ENCODE measurements at places on chromosomes 5 and 9.

DNA sequence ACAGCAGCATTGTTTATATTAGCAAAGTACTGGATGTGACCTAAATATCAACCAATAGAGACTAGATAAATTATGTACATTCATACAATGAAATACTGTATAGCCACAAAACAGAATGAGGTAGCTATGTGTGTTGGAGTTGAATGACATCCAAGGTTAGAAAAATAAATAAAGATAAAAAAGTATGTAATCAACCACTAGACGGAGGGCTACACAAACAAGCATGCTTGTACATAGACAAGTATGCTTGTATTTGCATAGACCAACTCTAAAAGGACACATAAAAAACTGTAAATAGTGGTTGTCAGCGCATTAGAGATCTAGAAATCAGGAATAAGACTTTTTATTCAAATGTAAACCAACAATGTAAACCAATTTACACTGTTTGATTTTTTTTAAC, 3.0 kb downstream of the FEM1C start:
- no peak for DNase-seq

- no peak for DNase-seq
Measured at GRCh38 chr5:76704131-76704663, 11.7 kb upstream of the F2R start.

DNA sequence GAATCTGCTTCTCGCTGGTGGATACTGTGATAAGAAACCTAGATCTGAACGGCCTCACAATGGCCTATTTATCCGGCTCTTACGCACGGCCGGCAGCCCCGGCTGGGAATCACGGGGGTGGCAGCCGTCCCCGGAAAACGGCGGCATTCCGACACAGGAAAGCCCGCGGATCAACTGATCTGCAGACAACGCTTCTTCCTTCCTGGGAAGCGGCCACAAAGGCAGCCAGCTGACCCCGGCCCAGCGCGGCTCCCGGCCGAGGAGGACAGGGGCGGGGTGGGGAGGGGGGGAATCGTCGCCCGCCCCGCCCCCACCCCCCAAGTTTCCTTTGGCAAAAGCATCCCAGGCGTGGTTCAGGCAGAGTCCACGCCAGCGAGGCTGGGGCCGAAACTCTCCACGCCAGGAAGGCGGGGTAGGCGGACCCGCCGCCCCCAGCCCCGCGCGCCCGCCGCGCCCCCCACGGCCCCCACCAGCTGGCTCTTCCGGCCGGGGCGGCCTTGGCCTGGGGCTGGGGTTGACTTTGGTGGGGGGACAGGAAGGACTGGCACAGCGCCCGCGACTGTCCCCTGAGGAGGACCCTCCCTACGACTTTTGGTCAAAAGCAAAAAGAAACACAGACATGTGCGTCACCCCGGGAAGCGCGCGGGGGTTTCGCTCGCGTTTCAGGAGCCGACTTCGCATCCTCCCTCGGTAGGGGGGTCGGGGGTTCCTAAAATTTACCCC, 247.7 kb upstream of the ANKRD55 start:
- no peak for DNase-seq

- no peak for DNase-seq
Measured at GRCh38 chr9:79569814-79570447, 1.8 kb upstream of the TLE4 start.

DNA sequence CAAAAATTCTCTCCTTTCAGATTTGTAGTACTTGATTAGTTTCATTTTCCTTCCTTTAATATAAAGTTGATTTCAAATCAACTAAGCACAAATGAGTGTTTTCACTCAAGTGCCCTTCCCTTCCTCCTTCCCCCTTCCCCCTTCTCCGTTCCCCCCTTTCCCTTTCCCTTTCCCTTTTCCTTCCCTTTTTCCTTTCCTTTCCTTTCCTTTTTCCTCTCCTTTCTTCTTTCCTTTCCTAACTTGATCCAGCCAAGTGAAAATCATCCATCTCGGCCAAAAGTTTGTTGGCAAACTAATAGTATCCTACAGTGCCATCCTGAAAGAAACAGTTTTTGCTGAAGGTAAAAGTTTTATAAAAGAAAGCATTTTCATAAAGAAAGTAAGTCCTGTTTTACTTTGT, 85.3 kb upstream of the CD180 start:
- no peak for DNase-seq

DNA sequence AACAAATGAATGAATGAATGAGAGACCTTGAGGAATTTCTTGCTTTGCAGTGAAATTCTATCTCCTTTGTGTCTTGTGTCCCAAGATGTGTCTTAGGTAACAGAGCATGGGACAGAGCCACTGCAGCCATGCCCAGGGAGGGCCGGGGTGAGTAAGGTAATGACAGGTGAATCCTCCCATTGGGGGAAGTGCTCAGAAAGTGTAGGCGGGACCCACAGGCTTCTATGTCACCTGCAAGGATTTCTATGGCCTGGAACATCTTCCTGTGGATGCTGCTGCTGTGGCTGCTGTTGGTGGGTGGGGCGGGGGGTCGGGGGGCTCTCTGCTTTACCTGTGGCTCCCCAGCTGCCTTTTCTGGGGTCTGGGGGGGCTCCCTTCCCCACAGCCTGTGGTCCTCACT, 133.6 kb upstream of the IER5L start:
- no peak for DNase-seq

GRCh38 chr5:135615581-135616260, 36.9 kb upstream of the CXCL14 start:
- DNase-seq, result no peak

DNA sequence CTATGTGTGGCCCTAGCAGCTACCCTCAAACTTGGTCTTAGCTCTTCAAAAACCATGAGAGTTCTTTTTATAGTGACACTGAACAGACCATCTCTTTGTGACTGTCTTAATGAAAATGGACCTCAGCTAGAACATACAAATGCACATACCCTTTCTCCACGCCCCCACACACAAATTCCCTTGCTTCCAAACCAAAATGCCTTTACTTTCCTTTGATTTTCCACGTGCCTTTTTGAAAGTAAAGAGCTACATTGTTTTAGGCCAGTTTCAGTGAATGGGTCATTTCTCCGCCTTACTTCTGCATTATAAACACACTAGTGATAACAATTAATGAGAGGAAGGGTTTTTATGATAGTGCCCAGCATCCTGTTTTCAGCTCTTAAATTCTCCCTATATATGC, 105.8 kb upstream of the EFNA5 start:
- no peak for DNase-seq

DNA sequence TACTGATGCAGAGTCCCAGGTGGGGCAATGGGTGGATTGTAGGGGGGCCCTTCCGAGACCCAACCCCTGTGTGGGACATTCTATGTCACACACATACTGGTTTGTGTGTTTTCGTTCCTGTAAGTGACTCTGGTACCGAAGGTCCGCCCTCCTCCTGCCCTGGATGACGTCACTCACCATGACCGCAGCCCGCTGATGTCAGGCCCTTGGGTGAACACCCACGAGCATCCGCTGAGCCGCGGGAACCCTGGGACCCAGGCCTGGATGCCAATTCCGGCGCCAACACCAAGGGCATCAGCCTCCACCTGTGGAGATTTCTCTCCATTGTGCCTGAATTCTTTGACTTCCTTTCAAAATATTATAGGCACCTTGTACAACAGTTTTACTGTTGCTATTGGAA, 184.3 kb downstream of the MTRR start:
- DNase-seq, result no peak

- DNase-seq, result no peak
Measured at GRCh38 chr9:127854184-127854806, at the start of gene ENG. TSS of gene ENG (minus strand) at chr9:127854658. CDS start at chr9:127854355, 303 bp downstream.

Measured in SIG-M5 (cell line).